ENCODE measurements at places on chromosomes 6 and 20.

DNA sequence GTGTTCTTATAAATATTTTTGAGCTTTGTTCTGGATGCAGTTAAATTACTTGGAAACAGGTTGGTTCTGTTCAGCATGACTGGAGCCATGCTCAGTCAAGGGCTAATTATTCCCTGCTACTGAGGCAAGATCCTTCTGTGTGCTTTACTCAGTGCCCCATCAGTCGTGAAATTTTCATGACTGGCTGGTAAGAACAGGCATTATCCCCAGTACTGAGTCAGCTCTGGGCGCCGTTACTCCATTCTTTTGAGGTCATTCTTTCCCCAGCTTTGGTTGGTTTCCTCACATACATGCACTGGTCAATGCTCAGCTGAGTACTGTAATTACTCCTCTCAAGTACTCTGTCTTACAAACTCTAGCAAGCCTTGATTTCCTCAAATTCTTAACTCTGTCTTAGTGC, 71.3 kb downstream of the CDKAL1 start:
- no peak for DNase-seq

DNA sequence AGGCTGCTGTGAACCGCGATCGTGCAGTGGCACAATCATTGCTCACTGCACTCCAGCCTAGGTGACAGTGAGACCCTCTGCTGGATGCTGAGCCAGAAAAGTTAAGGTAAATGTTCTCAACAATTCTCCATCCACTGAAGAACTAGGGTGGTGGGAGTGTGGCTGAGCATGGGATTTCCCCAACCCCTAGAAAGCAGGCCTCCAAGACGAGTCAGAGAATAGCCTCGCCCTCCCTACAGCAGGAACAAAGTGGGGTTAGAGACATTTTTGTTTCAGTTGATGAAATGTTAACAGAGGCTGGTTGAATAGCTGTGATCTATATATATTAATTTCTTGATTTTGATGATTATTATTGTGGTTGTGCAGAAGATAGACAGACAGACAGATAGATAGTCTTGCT, 6.1 kb upstream of the ALDH8A1 start:
- no peak for DNase-seq

DNA sequence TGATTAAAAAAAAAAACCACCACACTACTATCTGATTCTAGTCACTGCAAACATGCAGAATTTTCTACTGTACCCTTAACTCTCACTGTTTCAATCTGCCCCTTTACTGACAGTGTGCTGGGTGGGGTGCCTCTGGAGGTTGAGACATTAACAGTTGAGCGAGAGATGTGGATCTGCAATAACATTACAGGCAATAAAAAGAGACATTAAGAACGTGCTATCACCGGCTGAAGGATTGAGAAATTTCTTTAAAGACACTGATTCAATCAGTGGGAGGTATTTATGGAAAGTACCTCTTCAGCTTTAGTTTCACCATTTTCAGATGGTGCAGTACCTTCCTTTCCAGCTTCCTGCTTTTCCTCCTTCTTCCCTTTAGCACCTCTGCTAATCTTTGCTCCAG, 32.5 kb downstream of the HMGN3 start:
- DNase-seq, result no peak

GRCh38 chr6:31299511-31299910, 27.6 kb upstream of the HLA-C start:
- DNase-seq, result no peak

- no peak for DNase-seq
Measured at GRCh38 chr6:140779991-140780596, 1352.6 kb upstream of the GJE1 start.

GRCh38 chr6:34246563-34247391, 2.0 kb downstream of the SMIM29 start:
- peak; percentile 42 for DNase-seq

DNA sequence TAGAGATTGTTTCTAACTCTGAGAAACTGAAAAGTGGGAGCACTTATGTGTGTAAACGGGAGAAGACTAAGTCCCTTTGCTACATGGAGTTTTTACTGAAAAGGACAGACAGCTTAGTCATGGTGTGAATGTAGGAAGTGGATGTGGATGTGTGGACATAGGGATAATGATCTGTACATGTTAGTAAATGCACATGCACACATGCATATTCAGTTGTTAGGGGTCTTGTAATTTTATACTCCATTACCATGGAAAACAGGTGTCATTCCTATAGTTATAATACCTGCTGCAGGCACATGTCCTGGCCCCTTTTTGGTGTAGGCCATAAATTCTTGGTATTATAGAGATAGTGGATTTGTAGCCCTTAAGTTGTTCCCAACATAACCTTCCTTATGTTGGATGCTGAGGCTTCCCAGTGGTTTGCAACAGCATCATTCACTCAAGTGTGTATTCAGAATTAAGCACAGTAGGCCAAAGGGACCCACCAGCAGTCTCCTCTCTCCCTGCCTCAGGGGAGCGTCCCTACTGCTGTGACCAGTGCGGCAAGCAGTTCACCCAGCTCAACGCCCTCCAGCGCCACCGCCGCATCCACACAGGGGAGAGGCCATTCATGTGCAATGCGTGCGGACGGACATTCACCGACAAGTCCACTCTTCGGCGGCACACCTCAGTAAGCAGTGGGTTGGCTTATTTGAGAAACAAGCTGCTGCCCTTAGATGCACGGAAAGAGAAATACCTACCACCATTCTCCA, 7.3 kb downstream of the GZF1 start:
- no peak for DNase-seq
